ENCODE measurements at places on chromosomes 5 and 9.

DNA sequence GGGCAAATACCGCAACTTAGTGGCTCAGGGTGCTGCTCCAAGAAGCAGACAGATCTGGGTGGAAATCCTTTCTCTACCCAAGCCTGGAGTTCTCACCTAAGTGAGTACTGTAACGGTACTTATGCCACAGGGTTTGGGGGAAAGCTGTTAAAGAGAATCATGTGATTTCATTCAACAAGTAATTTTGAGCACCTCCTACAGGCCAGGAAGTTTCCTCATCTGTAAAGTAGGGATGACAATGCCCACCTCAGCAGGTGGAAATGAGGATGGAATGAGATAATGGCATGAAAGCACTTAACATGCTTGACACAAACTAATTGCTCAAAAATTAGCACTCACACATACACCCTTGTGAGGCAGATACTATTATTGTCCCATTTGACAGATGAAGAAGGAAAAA is 114.1 kb downstream of the JAKMIP2 start:
- no peak for DNase-seq

- no peak for DNase-seq
Observed at GRCh38 chr5:52560366-52560765, 227.3 kb upstream of the ITGA1 start.

DNA sequence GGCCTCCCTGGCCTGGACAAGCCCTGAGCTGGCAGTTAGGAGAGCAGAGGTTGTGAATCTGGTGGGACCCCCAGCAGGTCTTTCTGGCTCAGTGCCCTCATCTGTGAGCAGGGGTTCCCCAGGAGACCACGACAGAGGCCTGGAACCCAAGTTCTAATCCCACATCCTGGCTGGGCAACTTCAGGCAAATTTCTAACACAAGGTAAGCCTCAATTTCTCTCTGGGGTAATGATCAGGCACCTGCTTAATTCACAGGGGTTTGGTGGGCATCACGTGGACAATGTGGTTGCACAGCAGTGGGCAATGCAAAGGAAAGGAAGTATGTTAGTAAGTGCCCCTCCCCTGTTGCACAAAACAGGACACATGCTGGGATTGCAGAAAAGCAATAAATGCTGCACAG is 1.9 kb upstream of the KCNIP1 start:
- DNase-seq: no peak

DNA sequence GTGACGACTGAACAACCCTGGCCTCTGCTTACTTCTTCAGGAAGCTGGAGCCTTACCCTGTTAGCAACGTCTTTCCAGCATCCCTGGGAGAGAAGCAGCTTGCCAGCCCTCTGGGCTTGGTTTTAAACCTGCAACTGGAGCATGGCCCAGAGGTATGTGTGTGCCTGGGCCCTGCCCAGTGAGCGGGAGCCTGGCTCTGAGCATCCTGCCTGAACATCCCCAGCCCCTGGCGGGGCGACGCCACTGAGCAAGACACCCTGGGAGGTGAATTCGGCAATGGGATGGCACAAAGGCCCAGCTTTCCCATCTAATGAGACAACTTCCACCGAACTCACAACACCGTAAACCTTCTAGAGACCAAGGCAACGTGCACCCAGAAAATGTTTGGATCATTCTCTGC is 23.6 kb downstream of the IRX4 start:
- no peak for DNase-seq
